ENCODE measurements at places on chromosomes 5 and 9.

- no peak for DNase-seq
Observed at GRCh38 chr5:108521841-108522506, 140.1 kb upstream of the FBXL17 start.

DNA sequence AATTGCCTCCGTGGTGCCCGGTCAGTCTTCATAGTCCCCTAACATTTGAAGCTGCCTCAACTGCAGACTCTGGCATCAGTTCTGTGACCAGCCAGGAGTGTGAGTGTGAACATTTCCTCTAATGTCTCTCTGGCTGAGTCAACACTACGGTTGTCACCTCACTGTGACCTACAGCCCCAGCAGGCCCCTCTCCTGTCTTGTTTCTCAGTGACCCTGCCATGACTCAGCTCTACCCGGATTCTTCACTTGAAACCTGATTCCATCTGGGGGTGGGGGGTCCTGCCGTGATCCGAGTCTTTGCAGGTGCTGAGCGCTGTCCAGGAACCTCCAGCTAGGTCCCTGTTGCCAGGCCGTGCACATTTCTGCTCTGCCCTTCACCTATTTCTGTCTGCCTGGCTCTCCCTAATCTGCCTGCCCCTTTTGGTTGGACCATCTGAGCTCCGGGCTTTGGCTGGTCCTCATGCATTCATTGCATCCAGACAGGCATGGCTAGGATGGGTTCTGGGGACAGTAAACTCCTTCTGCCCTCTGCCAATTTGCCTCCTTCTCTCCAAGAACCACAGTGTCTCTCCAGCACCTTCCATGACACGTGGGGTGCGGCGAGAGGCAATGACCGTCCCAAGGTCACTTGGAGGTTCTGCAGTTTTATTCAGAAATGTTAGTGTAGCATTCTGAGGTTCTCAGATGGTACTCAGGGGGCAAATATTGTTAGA, 24.2 kb downstream of the STC2 start:
- no peak for DNase-seq

DNA sequence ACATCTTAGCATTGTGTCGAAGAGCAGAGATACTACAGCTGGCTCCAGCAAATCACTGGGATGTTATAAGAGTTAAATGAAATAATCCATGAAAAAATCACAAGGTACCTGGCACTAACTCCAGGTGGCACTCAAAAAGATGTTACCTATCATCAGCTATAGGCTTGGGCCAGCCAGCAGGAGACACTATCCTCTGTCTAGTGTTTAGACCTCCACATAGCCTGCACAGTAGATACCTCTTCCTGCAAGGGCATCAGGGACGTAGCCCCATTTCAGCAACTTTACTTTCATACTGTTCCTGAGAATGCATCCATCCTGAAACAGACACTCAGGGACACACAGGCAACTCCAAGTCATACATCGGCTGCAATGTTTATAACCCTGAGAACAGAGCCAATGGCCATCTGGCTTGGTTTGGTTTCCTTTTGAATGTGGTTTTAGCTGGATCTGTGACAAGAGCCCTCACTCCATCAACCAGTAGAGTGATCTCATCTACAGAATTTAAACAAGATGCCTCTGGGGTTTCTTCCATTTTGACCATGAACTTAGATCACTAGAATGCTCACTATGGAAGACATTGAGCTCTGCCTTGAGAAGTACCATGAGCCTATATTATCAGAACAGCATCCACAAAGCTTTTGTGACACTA, 69.9 kb downstream of the TLE1 start:
- no peak for DNase-seq

GRCh38 chr5:53069626-53070025, 39.9 kb downstream of the MOCS2 start:
- DNase-seq = no peak

DNA sequence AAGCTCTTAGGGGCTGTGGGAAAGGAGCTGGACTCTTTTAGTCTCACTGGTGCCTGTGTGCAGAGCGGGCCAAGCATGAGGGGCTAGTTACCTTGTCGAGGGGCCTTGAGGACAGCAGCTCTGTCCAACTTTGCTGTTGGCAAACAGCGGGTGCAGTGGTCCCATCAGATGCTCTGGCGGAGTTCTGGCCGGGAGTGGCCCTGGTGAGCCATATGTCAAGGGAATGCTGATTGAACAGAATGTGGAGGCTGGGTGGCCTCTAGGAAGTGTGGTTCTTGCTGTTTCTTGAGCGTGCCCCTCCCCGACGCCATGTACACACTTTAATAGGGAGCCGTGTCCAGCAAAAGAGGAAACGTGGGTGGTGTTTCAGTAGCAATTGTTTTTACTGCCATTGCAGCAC, 3.6 kb upstream of the ADAMTS2 start:
- no peak for DNase-seq

DNA sequence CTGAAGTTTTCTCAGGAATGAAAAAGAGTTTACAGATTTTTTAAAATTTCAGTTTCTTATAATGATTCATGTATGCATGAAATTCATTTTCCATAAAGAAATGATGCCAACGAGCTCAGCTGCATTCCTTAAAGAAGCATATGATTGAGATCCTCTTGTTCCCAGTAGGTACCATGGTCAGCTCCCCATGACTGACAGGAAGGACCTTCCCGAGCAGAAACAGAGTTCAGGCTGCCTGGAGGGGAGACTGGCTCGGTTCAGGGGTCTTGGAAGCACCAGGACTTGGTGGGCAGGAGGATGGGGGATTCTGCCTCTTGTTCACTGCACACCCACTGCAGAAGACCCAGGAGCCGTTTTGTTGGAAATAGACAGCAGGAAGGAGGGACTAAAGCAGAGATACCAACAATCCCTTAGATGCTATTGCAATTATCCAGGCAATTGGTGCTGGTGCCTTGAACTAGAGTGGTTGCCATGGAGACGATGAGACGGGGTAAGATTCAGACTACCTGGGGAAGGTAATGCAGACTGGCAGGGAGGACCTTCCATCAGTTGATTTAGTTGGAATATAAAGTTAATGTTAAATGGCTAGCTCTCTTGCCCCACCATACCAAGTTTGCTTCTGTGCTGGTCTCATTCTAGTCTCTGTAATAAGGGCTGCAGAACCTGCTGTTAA, 447.8 kb downstream of the MTRR start:
- DNase-seq = no peak

DNA sequence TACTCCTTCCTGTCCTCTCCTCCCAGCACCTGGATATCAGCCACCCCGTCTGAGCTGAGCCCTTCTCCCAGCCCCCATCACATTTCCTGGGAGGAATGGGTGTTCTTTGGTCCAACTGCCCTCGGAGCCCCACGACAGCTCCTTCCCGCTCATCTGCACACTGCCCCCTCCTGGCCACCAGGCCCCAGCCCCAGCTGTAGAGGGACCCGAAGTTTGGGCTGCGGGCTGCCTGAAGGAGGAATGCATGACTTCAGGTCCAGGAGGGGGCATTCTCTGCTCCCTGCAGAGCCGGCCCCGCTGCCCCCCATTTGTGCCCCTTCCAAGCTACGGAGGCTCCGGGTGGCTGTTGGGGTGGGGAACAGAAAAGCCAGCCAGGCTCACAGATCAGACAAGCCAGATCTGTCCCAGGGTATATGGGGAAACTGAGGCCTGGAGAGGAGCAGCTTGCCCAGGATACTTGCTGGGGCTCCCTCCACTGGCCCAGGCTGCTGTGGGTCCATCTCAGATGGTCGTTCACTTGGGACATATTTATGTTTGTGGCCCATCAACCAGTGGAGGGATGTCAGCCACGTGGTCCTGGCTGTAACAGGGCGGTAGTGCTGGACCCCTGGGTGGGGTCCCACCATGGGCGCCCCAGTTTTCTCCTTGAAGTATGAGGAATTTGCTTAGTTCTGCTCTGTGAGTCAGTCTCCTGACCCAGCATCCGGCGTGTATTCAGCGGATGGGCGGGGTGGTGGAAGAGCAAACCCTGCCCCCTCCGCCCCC, 33.1 kb downstream of the DAB2IP start:
- no peak for DNase-seq

Measured in occipital lobe (tissue), 3 donors.